ENCODE measurements at places on chromosomes 16 and 17. TPM values are rescaled to one million over a fixed set of nuclear protein-coding genes. Genes with fewer than 3 reads are reported as not detected.

- no peaks in the 10 kb centered on the region for H3K36me3 ChIP-seq
- H3K27ac ChIP-seq, result no peak overlapping the region
- no peak overlapping the region for H3K4me3 ChIP-seq
- H3K4me1 ChIP-seq, result no peaks in the 10 kb centered on the region
These were observed 42.0 kb upstream of the XYLT1 start for GRCh38 chr16:17512636-17513220.

KCNH4 gene
- polyA plus RNA-seq, result not detected

C17orf78 gene
- not detected for polyA plus RNA-seq

- DNase-seq, result no peak
- no peaks in the 10 kb centered on the region for H3K36me3 ChIP-seq
- no peaks in the 10 kb centered on the region for H3K4me1 ChIP-seq
- no peaks in the 10 kb centered on the region for H3K27me3 ChIP-seq
These were observed 13.3 kb downstream of the JUP start for GRCh38 chr17:41773190-41773588.

LRRC45 gene
- 8.2 TPM for polyA plus RNA-seq

DNA sequence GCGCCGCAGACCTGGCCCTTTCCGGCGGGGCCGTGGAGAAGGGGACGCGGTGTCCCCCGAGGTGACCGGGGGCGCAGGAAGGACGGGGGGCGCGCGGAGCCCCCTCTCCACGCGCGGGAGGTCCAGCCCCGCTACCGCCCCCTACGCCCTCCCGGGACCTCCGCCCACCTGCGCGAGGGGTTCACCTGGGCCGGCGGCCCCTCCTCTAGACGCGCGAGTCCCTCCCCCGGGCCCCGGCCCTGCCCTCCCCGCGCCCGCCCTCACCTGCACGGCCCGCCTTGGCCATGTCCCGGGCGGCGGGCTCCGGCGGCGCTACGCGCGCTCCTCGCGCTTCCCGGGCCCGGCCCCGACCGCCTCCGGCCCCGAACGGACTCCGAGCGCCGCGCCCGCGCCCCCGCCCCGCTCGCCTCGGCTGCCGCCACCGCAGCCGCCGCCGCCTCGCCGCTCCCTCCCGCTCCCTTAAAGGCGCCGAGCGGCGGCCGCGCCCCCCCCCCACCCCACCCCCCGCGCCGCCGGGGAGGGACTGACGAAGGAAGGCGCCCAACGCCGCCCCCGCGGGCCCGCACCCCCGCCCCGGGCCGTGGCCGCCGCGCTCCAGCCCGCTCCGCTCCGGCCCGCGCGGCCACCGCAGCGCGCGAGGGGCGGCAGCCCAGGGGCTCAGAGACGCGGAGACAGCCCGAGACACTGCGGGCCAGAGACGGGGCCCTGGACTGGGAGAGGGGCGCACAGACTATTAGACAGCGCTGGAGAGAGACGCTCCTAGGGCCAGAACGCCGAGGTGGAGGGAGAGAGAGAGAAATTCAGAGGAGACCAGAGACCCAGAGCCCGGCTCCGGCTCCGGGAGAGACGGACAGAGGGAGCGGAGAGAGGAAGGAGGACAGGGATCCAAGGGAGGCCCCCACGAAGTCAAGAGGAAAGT, at the start of gene PITPNM3:
TSS of gene PITPNM3 (minus strand) at position 435 of the 919 bp plus-strand sequence. CDS start at position 286, 149 bp downstream.
- H3K4me3 ChIP-seq, result no peak within 1 kb of the TSS
- H3K36me3 ChIP-seq, result no peaks in the 10 kb centered on the region
- H3K4me1 ChIP-seq, result peaks cover 11% of the 10 kb centered on the region

PRAC2 gene
- not detected for polyA plus RNA-seq

PTGES3L gene
- 0.52 TPM for polyA plus RNA-seq

DNA sequence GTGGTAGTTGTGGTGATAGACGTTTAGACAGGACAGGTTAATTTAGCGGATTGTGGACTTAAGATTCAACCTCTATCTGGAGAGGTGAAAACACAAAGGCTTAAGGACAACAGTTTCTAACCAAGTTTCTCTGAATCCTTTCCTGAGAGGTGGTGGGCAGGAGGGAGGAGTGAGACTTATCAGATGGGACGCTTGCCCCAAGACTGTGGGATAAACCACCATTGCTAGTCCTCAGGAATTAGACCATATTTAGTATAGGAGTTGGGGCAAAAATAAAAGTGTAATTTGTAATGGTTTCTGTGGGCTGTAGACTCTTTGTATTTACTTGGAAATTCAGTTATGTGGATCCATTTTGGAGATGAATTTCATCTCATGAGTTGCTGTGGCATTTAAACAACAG, 6.6 kb downstream of the PDP2 start:
- H3K4me3 ChIP-seq, result no peak overlapping the region
- H3K27me3 ChIP-seq, result no peaks in the 10 kb centered on the region
- peaks cover 21% of the 10 kb centered on the region for H3K36me3 ChIP-seq
- no peak for DNase-seq

TMEM170A gene
- polyA plus RNA-seq, result 40.6 TPM

GRCh38 chr17:31572341-31572740, 180.9 kb downstream of the RAB11FIP4 start:
- DNase-seq, result no peak
- H3K36me3 ChIP-seq, result no peaks in the 10 kb centered on the region
- no peak overlapping the region for H3K27ac ChIP-seq
- H3K27me3 ChIP-seq, result no peaks in the 10 kb centered on the region

DNA sequence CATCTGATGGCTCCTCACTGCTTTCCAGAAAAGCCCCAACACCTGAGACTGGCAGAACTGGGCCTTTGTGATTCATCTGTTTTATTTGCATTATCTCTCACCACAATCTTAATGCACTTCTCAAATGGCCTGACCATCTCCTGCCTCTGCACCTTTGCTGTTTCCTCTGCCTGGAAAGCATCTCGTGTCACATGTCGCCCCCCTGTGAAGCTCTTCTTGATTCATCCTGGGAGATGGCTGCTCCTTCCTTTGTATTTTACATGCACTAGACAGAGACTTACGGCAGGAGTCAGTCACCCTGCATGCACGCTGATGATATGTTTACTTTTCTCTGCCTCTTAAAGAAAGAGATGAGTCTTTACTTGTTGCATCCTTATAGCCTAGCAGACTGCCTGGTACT, 30.0 kb downstream of the HNF1B start:
- no peaks in the 10 kb centered on the region for H3K4me1 ChIP-seq
- H3K36me3 ChIP-seq, result no peaks in the 10 kb centered on the region
- no peak for DNase-seq

CCL17 gene
- polyA plus RNA-seq, result not detected

DNA sequence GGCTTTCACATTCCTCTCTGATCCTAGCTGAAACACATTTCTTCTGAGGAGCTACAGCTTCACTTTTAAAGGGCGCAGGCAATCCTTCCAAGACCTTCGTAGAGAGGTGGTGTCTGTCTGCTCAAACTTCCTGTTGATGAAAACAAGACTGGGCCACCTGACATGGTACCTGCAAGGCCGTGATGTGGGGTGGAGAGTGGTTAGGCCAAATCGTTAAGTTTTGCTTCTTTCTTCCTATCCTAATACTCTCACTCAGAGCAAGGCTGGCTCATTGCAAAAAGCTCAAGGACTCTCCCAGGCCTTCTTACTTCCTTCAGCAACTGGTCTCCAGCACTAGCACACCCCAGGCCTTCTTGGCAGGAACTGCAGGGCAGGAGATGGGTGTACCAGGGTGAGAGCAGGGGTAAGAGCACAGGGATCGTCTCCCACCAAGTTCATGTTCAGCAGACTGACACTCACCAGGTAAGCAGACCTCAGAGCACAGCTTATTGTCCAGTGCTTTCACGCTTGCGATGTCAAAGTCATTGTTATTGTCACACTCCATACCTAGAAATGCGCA, 10.9 kb upstream of the FOXJ1 start:
- H3K27me3 ChIP-seq, result no peaks in the 10 kb centered on the region
- no peak overlapping the region for H3K4me3 ChIP-seq
- H3K4me1 ChIP-seq, result peaks cover 25% of the 10 kb centered on the region

GRCh38 chr16:82605076-82605475, 21.7 kb upstream of the CDH13 start:
- no peaks in the 10 kb centered on the region for H3K4me1 ChIP-seq
- no peaks in the 10 kb centered on the region for H3K36me3 ChIP-seq
- H3K4me3 ChIP-seq, result no peak overlapping the region
- no peaks in the 10 kb centered on the region for H3K27me3 ChIP-seq
- no peak for DNase-seq

DNA sequence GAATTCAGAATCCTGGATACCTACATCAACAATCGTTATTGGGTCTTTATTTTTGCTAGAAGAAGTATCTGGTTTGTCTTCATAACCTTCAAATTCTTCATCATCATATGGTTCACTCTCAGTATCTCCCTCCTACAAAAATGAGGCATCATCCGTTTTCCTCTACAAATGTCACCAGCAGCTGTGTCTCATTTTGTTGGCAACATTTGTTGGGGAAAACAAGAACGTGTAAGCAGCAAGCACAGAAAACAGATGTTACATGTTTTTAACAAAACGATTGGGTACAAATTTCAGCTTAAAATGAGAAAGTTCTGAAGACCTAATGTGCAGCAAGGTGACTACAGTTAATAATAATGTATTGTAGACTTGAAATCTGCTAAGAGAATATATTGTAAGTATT, 8.7 kb downstream of the CCDC47 start:
- no peak overlapping the region for H3K4me3 ChIP-seq
- no peak for DNase-seq
- peaks cover 15% of the 10 kb centered on the region for H3K4me1 ChIP-seq
- H3K36me3 ChIP-seq, result peaks cover 44% of the 10 kb centered on the region

GRCh38 chr16:20903899-20904506, 3.4 kb downstream of the LYRM1 start:
- H3K4me1 ChIP-seq, result peaks cover 52% of the 10 kb centered on the region
- peak overlapping the region; percentile 26 for H3K27ac ChIP-seq
- H3K36me3 ChIP-seq, result no peaks in the 10 kb centered on the region
- H3K27me3 ChIP-seq, result no peaks in the 10 kb centered on the region
- no peak for DNase-seq

GRCh38 chr16:89153848-89154271, 17.7 kb upstream of the CDH15 start:
- H3K4me1 ChIP-seq, result no peaks in the 10 kb centered on the region
- no peaks in the 10 kb centered on the region for H3K27me3 ChIP-seq
- no peak for DNase-seq
- no peaks in the 10 kb centered on the region for H3K36me3 ChIP-seq
- no peak overlapping the region for H3K27ac ChIP-seq

DNA sequence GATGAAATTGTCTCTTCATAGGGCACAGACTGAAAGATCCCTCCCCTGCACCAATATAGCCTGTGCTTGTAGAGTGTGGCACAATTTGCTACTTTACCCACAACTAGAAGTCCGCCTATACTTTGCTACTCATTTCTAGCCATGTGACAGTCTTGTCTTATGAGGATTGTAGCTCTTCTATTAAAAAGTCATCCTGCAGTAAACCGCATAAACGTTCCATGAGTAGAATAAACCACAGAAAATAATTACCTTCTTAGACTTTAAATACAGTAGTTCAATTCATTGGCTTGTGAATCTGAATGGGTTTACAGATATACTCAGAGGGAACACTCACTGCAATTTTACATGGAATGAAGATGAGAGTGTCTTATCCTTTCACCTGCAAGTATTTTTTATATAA, 4.4 kb downstream of the KRT27 start:
- H3K4me3 ChIP-seq, result no peak overlapping the region
- no peak overlapping the region for H3K27ac ChIP-seq
- peaks cover 35% of the 10 kb centered on the region for H3K27me3 ChIP-seq
- H3K4me1 ChIP-seq, result no peaks in the 10 kb centered on the region

DNA sequence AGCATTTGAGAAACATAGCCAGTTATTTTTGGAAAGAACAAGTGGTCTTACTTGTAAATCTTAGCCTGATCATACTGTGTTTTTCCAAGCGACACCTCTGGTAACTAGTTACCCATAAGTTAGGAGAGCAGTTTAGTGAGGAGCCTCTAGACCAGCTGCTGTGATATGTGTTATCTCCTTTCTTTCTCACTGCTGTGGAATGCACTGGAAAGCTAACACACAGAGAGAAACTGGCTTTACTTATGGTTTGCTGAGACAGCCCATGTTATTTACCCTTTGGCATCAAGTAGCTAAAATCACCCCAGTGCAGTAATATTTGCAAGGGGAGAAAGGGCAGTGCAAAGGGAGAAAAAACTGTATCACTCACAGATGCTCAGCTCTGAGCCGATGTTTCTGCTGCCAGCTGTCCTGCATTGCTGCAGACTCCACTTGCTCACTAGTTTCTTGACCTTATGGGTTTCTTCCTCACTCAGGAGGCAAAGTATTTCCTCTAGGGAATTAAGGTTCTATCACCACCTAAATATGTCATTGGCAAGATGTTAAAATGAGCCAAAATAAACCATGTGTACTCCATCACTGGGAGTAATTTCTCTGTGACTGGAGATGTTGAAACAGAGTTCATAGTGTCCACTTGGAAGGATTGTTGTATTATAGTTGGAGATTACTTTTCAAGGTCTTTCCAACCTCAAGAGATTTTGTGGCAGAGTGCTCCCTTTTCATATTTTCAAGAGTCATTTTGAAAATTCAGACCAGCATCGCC, 2.3 kb downstream of the RBFOX1 start:
- no peak overlapping the region for H3K4me3 ChIP-seq
- no peaks in the 10 kb centered on the region for H3K27me3 ChIP-seq
- H3K36me3 ChIP-seq, result no peaks in the 10 kb centered on the region
- no peaks in the 10 kb centered on the region for H3K4me1 ChIP-seq

- H3K4me3 ChIP-seq, result no peak overlapping the region
- no peaks in the 10 kb centered on the region for H3K4me1 ChIP-seq
- no peak overlapping the region for H3K27ac ChIP-seq
- no peaks in the 10 kb centered on the region for H3K36me3 ChIP-seq
These were observed 14.6 kb upstream of the CIBAR2 start for GRCh38 chr16:85126705-85127378.

GRCh38 chr16:86814256-86814655, 235.9 kb downstream of the FOXL1 start:
- H3K27ac ChIP-seq, result no peak overlapping the region
- H3K27me3 ChIP-seq, result no peaks in the 10 kb centered on the region
- no peak overlapping the region for H3K4me3 ChIP-seq
- DNase-seq, result no peak
- no peaks in the 10 kb centered on the region for H3K4me1 ChIP-seq

EMP2 gene
- polyA plus RNA-seq, result not detected

DNA sequence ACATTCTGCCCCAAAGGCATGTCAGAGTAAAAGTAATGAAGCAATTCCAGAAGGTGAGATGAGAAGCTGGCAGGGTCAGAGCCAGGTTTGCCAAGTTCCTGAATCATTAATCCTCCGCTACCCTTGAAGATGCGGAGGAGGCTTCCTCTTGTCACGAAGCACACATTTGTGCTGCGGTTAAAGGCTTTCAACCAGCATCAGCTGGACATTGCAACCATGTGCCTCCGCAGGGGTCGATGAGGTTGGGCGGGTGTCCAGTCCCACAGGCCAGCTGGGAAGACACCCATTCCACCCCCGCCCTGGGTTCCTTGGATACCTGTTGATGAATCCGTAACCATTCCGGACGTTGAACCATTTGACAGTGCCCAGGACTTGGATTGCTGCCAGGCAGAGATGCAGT, 1.3 kb downstream of the YBX2 start:
- no peak overlapping the region for H3K4me3 ChIP-seq
- no peaks in the 10 kb centered on the region for H3K27me3 ChIP-seq
- no peak for DNase-seq
- H3K27ac ChIP-seq, result no peak overlapping the region
- H3K36me3 ChIP-seq, result no peaks in the 10 kb centered on the region

- no peak overlapping the region for H3K27ac ChIP-seq
- H3K4me3 ChIP-seq, result no peak overlapping the region
- DNase-seq, result no peak
- no peaks in the 10 kb centered on the region for H3K27me3 ChIP-seq
These were observed 27.6 kb upstream of the ST6GALNAC2 start for GRCh38 chr17:76612977-76613851.

Data from CD4-positive, alpha-beta memory T cell (primary cell).